ENCODE measurements at places on chromosomes 5 and 9.

- DNase-seq = no peak
Observed at GRCh38 chr5:33072726-33073125, 361.6 kb downstream of the NPR3 start.

DNA sequence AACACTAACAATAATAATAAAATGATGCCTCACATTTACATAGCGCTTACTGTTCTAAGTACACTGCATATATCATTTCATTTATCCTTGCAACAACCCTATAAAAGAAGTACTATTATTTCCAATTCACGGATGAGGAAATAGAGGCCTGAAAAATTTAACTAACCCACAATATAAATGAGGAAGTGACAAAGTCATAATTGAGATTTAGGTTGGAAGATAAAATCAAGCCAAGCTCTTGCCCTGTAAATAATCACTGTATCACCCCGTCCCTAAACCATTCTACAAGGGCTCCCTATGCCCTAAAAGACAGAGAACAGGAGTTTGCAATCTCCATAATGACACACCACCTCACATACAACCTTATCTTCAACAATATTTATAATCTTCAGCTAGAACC is 49.6 kb downstream of the STRBP start:
- DNase-seq = no peak

DNA sequence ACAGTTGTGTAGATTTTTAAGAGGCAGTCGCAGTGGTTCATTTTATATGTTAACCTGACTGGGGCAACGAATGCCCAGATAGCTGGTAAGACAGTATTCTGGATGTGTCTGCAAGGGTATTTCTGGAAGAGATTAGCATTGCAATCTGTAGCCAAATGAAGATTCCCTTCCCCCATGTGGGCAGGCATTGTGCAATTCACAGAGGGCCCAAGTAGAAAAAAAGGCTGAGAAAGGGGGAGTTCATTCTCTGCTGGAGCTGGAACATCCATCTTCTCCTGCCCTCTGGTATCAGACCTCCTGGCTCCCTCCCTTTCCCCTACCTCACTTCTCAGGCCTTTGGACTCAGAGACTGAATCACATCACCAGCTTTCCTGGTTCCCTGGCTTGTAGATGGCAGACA is 70.6 kb downstream of the TENT4A start:
- DNase-seq = no peak

DNA sequence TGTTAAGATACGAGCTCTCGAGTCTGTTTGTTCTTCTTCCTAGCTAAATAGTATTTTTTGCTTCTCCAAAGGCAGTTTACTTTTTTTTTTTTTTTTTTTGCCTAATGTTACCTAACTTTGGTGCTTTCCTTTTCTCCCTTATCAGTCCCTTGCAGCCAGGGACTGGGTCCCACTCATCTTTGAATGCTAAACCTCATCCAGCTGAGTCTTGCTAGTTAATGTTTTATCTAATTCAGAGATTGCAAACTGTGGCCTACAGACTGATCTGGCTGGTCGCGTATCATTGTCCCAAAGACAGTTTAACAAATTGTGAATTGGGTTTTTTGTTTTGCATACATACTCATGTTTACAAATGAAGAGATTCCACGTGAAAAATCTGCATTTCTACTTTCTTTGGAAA is 95.7 kb upstream of the EFNA5 start:
- no peak for DNase-seq

- no peak for DNase-seq
Observed at GRCh38 chr5:34041247-34041972, 1.6 kb downstream of the C1QTNF3 start.

DNA sequence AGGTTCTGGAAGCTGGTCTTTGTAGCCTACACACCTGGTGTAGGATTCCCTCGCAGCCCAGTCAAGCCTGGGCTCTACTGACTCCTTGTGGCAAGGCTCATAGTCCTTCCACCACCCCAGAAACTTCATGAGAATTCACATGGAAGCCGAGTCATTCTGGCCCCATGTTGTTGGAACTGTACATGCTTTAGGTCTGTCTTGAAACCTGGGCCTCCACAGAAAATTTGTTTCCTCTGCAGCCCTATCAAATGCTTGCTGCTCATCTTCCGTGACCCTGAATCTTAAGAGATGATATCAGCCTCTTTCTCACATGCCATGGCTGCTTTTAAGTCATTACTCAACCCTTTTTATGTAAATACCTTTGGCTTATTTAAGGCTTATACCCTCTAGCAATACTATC is 113.4 kb upstream of the GRHPR start:
- DNase-seq = no peak

DNA sequence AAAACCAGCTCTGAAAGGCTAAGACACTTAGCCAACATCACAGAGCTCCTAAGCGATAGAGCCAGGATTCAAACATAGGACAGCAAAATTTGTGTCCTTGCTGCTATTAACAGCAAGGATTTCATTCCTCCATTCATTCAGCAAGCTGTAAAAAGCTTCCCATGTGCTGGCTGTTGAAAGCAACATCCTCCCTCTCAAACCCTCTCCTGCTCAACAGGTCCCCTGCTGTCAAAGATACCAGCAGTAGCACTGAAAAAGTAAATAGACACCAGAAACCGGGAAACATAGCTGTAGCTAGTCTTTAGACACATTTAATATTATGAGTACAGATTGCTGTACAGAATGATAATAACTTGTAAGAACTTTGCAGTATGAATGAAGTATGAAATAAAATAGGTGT is 52.6 kb upstream of the ADAMTSL1 start:
- no peak for DNase-seq

DNA sequence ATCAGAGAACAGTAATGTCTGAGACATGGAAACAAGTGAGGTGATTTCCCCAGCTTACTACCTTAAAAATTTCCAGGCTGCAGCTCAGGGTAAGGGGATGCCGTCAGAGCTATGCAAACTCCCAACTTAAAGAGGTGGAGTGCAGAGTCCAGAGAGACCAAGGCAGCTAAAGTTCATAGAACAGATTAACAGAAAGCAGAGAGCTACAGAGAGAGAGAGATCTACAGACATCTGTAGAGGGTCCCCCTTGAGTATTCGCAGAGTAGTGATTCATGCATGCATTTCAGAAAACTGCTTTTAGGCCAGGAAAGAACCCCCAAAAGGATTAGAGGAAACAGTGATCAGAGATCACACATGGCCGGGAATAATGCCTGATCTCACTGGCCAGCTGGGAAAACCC is 306.2 kb upstream of the PUM3 start:
- no peak for DNase-seq

- DNase-seq = no peak
Observed at GRCh38 chr5:7825630-7826029, 25.3 kb downstream of the CFAP90 start.

GRCh38 chr5:10595672-10596309 is 31.9 kb downstream of the ANKRD33B start:
- DNase-seq = no peak
